ENCODE measurements at places on chromosomes 11 and 22.
A peak's percentile ranks its signal among the peaks of the same experiment; 100 is the strongest.

- peak; percentile 14 for DNase-seq
These were observed 34.7 kb downstream of the PARVA start for GRCh38 chr11:12411806-12412727.

- no peak for DNase-seq
These were observed 23.4 kb downstream of the PANX1 start for GRCh38 chr11:94151903-94152677.

DNA sequence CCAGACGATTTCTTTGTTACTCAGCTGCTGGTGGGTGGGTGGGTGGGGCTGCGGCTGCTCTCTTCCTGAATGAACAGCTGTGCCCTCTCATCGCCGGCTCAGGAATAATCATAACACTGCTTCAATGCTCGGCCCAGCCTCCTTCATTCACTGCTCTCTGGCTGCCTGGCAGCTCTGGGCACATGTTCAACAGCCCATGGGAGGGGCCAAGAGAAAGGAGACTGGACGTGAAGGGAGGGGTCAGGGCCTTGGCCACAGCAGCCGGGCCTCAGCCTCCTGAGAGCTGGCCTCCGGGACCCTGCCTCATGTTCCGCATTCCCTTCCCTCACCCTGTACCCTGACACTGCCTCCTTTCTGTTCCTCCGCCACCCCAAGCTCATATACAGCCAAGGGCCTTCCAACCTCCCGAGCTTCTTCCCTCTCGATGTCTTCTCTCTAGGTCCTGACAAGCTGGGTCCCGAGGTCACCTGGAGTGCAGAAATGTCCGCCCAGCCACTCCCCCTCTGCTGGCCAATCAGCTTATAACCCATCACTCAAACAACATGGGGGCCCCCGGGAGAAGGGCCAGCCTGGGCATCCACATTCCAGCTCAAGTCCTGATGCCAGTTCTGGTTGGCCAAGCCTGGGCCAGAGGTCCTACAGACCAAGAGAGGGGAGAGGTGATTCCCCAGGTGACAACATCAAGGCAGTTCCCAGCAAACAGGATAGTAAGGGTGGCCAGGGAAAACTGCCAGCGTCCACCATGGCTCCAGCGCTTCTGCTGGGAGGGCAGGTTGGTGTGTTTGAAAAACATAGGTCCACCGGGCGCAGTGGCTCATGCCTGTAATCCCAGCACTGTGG lies 3.2 kb upstream of the CSDC2 start:
- no peak for DNase-seq

- no peak for DNase-seq
These were observed 17.4 kb upstream of the ACR start for GRCh38 chr22:50720301-50721256.

DNA sequence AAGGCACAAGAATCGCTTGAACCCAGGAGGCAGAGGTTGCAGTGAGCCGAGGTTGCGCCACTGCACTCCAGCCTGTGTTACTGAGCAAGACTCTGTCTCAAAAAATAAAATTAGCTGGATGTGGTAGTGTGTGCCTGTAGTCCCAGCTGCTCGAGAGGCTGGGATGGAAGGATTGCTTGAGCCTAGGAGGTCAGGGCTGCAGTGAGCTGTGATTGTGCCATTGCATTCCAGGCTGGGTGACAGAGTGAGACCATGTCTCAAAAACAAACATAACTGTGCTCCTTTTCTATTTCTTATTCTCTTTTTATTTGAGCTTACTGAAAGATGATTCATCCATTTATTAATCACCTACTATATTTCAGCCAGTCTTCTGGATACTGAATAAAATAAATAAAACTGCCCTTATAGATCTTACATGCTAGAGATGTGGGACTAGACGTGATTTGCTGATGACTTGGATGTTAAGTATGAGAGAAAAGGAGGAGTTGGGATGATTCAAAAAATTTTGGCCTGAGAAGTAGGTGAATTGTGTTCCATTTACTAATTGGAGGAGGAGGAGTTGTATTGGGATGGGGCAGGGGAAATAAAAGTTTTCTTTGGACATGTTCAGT lies 18.0 kb downstream of the PAAF1 start:
- DNase-seq = no peak

GRCh38 chr11:106723071-106723470 lies 295.2 kb downstream of the GUCY1A2 start:
- DNase-seq = no peak

- no peak for DNase-seq
These were observed 416.5 kb upstream of the DDI1 start for GRCh38 chr11:103619938-103620337.

DNA sequence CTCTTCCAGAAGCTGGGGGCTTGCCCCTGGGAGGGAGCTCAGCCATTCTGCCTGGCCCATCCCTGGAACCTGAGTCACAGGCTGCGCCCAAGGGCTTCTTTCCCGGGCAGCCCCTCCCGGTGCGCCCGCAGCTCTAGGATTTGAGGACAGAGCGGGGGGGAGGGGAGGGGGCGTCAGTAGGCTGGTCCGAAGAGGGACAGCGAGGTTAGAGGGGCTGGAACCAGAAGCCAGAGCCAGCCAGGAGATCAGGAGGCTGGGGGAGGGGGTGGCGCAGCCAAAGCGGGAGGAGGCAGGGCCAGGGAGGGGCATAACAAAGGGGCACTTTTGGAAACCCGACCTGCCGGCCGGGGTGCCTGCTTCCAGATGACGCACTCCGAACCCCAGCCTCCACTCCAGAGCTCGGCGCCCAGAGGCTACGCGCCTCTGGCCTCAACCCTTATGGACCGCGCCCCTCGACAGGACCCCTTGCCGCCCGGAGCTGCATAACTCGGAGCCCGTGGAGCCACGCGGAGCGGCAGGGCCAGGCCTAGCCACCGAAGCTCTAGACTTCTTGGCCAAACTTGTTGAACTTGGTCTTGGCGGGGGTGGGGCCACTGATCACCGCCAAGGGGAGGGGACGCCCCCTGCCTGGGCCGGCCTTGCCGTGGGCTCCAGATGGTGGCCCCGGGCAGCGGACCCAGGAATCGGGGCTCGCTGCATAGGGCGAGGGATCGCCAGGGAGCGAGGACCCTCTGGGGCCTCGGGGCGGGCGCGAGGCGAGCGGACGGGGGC lies 744 bp downstream of the PACSIN3 start:
- DNase-seq = no peak

GRCh38 chr11:122923302-122923701 lies 40.7 kb downstream of the JHY start:
- no peak for DNase-seq

- no peak for DNase-seq
These were observed 31.9 kb upstream of the ATXN10 start for GRCh38 chr22:45639747-45640102.

DNA sequence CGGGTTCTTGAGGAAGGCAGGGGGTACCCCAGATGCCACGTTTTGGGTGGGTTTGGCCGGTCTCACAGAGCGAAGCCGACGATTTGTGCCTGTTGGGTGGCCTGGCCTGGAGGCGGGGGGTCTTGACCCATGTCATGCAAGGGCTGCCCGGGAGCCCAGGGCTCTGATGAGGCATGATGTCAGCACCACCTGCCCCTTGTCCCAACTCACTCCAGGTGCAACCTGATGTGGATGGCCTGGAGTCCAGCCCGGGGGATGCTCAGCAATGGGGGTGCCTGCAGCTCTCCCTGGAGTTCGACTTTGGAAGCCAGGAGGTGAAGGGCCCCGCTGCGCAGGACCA lies 851 bp downstream of the SYT8 start:
- DNase-seq = no peak

DNA sequence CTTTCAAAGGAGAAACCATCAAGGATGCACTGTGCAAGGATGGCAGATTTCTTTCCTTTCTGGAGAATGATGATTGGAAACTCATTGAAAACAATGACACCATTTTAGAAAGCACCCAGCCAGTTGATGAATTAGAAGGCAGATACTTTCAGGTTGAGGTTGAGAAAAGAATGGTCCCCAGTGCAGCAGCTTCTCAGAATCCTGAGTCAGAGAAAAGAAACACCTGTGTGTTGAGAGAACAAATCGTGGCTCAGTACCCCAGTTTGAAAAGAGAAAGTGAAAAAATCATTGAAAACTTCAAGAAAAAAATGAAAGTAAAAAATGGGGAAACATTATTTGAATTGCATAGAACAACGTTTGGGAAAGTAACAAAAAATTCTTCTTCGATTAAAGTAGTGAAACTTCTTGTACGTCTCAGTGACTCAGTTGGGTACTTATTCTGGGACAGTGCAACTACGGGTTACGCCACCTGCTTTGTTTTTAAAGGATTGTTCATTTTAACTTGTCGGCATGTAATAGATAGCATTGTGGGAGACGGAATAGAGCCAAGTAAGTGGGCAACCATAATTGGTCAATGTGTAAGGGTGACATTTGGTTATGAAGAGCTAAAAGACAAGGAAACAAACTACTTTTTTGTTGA lies 9.8 kb downstream of the FAM111A start:
- DNase-seq = no peak

GRCh38 chr22:41247703-41248102 lies 7.0 kb upstream of the CHADL start:
- DNase-seq = no peak

DNA sequence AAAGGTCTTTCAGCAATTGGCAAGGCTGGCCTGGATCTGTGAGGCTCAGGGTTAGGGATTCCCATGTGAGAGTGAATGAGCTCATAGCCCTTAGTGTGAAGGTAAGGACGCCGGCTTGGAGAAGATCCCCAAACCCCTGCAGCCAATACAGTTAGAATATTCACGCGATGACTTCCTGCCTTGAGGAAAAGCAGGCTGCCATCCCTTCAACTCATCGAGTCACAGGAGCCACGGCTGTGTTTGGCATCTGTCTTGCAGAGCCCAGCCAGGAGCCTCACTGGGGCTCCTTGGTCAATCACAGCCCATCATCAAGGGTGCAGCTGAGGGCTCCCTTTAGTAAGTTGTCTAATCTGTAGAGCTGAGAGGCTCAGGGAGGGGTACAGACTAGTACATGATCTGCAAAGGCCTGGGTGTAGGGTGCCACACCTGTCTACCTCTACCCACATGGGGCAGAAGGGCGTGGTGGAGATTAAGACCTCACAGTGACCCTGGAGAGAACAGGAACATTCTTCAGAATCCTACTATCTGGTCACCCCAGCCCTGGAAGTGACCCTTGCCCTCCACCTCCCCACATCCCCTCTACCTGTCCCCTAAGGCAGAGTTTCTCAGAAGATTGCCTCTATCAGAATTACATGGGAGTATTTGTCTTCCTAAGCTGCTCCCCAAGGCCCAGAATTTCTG lies 18.5 kb downstream of the IL10RA start:
- DNase-seq = no peak

DNA sequence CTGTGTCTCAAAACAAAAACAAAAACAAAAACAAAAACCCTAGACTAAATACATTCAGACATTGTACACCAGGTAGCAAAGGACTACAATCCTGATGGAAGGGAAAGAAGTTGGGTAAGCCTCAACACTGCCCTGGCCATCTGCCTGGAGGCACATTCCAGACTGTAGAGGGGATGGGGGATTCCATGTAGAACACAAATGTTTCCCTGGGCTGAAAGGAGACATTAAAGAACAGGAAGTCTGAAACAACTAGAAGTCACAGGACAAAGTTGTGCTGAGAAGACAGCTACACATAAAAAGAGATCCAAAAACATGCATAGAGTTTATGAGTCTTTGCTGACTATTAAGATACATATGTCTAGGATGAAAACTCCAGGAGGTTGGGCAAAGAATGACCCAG lies 83.9 kb downstream of the RRAS2 start:
- DNase-seq = no peak

- DNase-seq = no peak
These were observed 2.9 kb downstream of the GRIA4 start for GRCh38 chr11:105612771-105613170.

GRCh38 chr11:20368438-20368837 lies 4.9 kb downstream of the HTATIP2 start:
- DNase-seq = no peak

DNA sequence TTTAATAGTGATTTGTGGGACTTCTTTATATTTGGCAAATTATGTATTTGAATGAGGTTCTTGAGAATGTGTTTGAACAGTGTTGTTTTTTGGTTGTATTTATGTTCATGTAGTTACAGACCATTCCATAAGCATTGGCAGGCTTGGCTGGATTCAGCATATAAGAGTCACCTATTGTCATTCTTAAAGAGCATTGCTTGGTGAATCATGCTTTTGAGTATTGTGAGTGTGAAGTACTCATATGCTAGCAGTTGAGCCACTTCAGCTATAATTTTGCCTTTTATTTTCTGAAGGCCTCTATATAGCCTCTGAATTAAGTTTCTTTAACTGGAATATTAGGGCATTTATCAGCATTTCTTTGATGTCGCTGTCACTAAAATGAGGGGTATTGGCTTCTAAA lies 110.0 kb upstream of the GAL start:
- no peak for DNase-seq

GRCh38 chr11:128409476-128409875 lies 177.9 kb downstream of the ETS1 start:
- DNase-seq = no peak

GRCh38 chr11:57150454-57150917 lies 31.3 kb upstream of the LRRC55 start:
- DNase-seq = no peak

Data from CD4-positive, alpha-beta T cell treated with Interleukin-17A for 1 hour (primary cell).